ENCODE measurements at places on chromosomes 4 and X. TPM values are rescaled to one million over a fixed set of nuclear protein-coding genes. Genes with fewer than 3 reads are reported as not detected.

DNA sequence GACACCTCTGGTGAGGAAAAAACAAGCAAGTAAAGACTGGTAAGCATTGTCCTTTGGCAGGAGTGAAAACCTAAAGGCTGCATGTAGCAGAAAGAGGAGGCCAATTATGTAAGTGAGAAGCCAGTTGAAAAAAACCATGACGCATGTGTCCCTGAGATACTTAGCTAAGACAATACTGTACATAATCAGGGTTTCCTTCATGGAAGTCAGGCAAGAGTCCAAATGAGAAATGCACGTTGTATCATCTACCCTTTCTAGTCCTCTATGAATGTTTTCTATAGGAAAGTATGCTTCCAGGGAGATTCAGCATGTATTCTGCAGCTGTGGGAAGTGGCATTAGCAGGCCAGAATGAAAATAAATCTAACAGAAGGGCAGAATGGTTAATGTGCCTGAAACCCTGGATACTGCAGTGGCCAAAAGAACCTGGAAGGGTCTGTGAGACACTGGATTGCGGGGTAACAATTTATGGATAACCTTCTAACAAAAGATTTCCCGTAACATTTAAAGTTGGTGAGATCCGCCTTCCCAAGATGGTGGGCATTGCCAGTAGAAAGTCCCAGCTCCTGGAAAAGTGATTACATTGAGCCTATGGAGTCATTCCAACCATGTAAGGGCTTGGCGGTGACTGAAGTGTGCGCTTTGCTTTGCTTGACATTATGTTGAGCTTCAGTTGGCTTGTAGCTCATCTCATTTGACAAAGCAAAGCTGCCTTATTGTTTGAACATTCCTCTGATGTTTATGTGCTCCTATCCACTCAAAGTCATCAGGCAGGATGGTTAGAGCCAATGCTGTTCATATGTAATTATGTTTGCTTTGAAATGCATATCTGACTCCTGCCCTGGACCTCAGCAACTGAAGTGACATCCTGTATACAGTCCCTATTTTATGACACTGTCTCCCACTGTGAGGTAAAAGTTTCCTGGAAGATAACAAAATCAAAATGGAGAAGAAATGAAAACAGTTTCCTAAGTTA, 200.4 kb downstream of the ARHGAP24 start:
- H3K36me3 ChIP-seq, result peaks cover 2% of the 10 kb centered on the region
- no peak overlapping the region for H3K27ac ChIP-seq
- H3K4me1 ChIP-seq, result peaks cover 3% of the 10 kb centered on the region
- H3K4me3 ChIP-seq, result no peak overlapping the region
- no peak for DNase-seq

GRCh38 chrX:42720209-42720608, 57.8 kb downstream of the PPP1R2C start:
- H3K27ac ChIP-seq, result no peak overlapping the region
- DNase-seq, result no peak
- H3K4me1 ChIP-seq, result no peaks in the 10 kb centered on the region

DNA sequence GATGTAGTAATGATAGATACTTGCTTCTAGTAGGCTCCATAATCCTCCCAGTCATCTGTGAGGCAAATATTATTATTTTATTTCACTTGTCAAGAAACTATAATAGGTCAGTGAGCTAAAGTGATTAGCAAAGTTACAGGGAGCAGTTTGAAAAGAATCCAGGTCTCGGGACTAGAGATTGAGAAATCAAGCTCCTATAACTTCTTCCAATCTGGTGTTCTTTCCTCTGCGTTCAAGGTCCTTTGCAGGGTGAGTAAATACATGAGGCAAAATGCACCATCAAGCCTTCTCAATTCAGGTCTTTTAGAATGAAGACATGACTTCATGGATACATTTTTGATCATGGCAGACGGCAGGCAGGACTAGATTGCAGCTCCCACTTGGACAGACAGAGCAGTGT, 150.4 kb downstream of the FRAS1 start:
- H3K27ac ChIP-seq, result no peak overlapping the region
- H3K4me3 ChIP-seq, result no peak overlapping the region
- H3K27me3 ChIP-seq, result peaks cover 4% of the 10 kb centered on the region
- no peaks in the 10 kb centered on the region for H3K36me3 ChIP-seq
- DNase-seq, result no peak
- no peaks in the 10 kb centered on the region for H3K4me1 ChIP-seq

- H3K36me3 ChIP-seq, result no peaks in the 10 kb centered on the region
- peaks cover 13% of the 10 kb centered on the region for H3K4me1 ChIP-seq
- no peak overlapping the region for H3K4me3 ChIP-seq
- no peak overlapping the region for H3K27ac ChIP-seq
These were observed 14.0 kb downstream of the RTL5 start for GRCh38 chrX:72117636-72118210.

GRCh38 chr4:169070895-169071218, 60.8 kb upstream of the CBR4 start:
- peaks cover 19% of the 10 kb centered on the region for H3K4me1 ChIP-seq
- no peaks in the 10 kb centered on the region for H3K36me3 ChIP-seq
- H3K27me3 ChIP-seq, result no peaks in the 10 kb centered on the region
- no peak for DNase-seq
- H3K4me3 ChIP-seq, result no peak overlapping the region
- peak overlapping the region; percentile 81 for H3K27ac ChIP-seq

GRCh38 chrX:118116713-118117550, at the start of gene KLHL13:
KLHL13 (minus strand) TSS chrX:118116810; CDS start chrX:118028473, 88,337 bp downstream.
- no peaks in the 10 kb centered on the region for H3K36me3 ChIP-seq
- H3K27me3 ChIP-seq, result peaks cover 4% of the 10 kb centered on the region
- H3K27ac ChIP-seq, result no peak within 1 kb of the TSS
- H3K4me3 ChIP-seq, result peak within 1 kb of the TSS; percentile 69
- peaks cover 6% of the 10 kb centered on the region for H3K4me1 ChIP-seq

DNA sequence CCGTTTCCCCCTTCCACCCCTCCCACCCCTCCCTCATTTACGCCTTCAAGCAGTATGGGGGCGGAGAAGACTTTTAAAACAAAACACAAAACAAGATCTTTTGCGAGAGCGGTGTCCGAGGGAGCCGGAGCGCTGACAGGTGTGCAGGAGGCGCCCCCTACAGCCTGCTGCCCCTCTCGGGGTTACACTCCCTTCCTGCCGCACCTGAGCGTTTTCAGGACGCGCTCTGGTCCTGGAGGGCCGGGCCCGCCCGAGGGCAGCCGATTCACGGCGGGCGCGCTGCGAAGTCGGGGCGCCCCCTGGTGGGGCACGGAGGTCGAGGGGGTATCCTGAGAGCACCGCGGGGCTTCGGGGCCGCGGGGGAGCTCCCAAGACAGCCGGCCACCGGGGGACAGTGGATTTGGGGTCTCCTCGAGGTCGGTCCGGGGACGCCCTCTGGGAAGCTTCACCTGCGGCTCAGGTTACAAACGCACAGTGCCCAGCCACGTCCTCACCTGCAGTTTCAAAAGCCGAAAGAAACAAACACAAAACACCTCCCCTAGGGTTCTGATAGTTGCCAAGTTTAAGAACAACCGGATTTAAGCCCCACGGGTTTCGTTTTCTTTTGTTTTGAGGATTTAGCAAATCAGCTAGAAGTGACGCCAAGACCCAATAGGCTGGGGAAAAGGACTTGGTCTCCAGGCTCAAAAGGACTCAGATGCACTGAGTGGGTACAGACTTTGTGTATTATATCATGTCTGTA, 8.0 kb upstream of the NEUROG2 start:
- peak overlapping the region; percentile 50 for H3K4me3 ChIP-seq
- peaks cover 15% of the 10 kb centered on the region for H3K4me1 ChIP-seq
- H3K27ac ChIP-seq, result no peak overlapping the region
- DNase-seq, result no peak
- H3K36me3 ChIP-seq, result peaks cover 9% of the 10 kb centered on the region

GRCh38 chr4:72375073-72375736, 193.8 kb downstream of the ADAMTS3 start:
- H3K4me1 ChIP-seq, result peaks cover 44% of the 10 kb centered on the region
- H3K4me3 ChIP-seq, result no peak overlapping the region

GRCh38 chr4:52098618-52099017, 47.5 kb downstream of the SPATA18 start:
- H3K27ac ChIP-seq, result no peak overlapping the region
- no peaks in the 10 kb centered on the region for H3K27me3 ChIP-seq
- no peak overlapping the region for H3K4me3 ChIP-seq
- DNase-seq, result no peak
- H3K4me1 ChIP-seq, result peaks cover 25% of the 10 kb centered on the region
- H3K36me3 ChIP-seq, result peaks cover 5% of the 10 kb centered on the region

- no peak overlapping the region for H3K27ac ChIP-seq
- H3K4me3 ChIP-seq, result no peak overlapping the region
- no peak for DNase-seq
- H3K27me3 ChIP-seq, result peaks cover 5% of the 10 kb centered on the region
- H3K36me3 ChIP-seq, result no peaks in the 10 kb centered on the region
These were observed 639.0 kb downstream of the CENPC start for GRCh38 chr4:66906314-66906713.

DNA sequence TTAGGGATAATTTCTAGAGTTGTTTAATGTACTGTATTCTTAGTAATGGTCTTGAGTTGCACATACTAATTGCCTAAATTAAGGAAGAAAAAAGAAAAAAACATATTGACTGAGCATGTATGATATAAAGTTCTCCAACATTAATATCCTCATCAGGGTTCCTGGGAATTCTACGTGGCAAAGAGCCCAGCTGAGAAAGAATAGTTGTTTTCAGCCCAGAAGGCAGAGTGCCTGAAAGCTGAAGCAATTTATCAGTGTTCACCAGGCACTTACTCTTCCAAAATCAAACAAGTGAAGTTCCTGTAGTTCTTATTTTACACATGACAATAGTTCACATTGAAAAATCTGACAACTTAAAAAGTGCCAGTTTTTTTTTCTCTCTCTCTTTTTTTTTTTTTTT, 27.7 kb downstream of the YIPF7 start:
- no peak overlapping the region for H3K4me3 ChIP-seq
- no peaks in the 10 kb centered on the region for H3K36me3 ChIP-seq
- no peaks in the 10 kb centered on the region for H3K4me1 ChIP-seq
- DNase-seq, result no peak
- no peak overlapping the region for H3K27ac ChIP-seq

DNA sequence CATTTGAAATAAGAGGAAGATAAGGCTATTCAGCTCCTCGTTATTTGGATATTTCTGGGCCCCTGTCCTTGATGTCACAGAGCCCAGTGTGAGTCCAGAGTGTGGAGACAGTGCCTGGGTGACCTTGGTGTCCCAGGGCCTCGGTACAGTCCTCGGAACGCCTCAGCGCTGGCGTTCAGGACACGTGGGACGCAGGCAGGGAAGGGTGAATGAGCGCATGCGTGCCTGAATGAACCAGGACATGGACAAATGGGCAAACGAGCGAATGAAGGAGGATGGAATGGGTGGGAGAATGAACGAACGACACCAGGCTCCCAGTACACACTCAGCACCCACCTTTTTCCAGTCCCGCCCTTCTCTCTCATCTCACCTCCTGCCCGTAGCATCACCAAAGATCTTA, 44.2 kb downstream of the EVC start:
- DNase-seq, result no peak
- peaks cover 56% of the 10 kb centered on the region for H3K4me1 ChIP-seq
- no peak overlapping the region for H3K27ac ChIP-seq
- no peak overlapping the region for H3K4me3 ChIP-seq
- H3K36me3 ChIP-seq, result peaks cover 37% of the 10 kb centered on the region

DNA sequence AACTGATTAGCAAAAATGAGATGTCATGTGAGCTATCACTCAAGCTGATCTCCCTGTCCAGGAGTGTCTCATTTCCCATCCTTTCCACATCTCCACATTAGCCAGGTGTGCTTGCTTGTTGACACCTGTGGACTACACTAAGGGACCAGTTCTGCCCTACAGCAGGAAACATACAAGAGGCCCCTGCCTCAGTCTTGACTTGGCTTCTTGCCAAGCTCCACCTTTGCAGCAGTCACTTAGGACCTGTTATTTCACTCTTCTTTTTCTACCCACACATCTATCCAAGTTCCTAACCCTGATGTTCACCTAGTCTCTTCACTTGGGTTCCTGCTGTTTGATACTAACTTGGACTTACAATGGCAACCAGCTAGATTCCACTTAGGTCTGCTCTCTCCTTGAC, 13.2 kb downstream of the FRMD7 start:
- no peak for DNase-seq
- peaks cover 32% of the 10 kb centered on the region for H3K4me1 ChIP-seq
- no peaks in the 10 kb centered on the region for H3K27me3 ChIP-seq
- H3K27ac ChIP-seq, result no peak overlapping the region

The SLC2A9 gene
- 0.72 TPM for total RNA-seq

The FATE1 gene
- not detected for total RNA-seq

The FGB gene
- 2.1 TPM for total RNA-seq

The PRKG2 gene
- not detected for total RNA-seq
